Gastroesophageal sphincter (tissue), 4 donors: ENCODE measurements at places on chromosomes 2 and 18. TPM values are rescaled to one million over a fixed set of nuclear protein-coding genes. Genes with fewer than 3 reads are reported as not detected.

The PRKAG3 gene
- not detected for total RNA-seq

The SLC5A7 gene
- total RNA-seq, result 1.0 TPM

The CCBE1 gene
- total RNA-seq, result 3.0 TPM

The KCNS3 gene
- total RNA-seq, result 37.3 TPM

The SIGLEC15 gene
- total RNA-seq, result not detected

The MFSD6 gene
- 134 TPM for total RNA-seq

The IL37 gene
- total RNA-seq, result not detected

The AP1S3 gene
- total RNA-seq, result 4.6 TPM

The CNTNAP5 gene
- total RNA-seq, result not detected

The ECEL1 gene
- not detected for total RNA-seq

The SIX2 gene
- total RNA-seq, result 1.5 TPM

The KIF5C gene
- total RNA-seq, result 6.6 TPM

The GRHL1 gene
- 6.1 TPM for total RNA-seq

The CSRNP3 gene
- 2.5 TPM for total RNA-seq
